ENCODE measurements at places on chromosomes 11 and 22.

- peak; percentile 88 for DNase-seq
These were observed 571.2 kb downstream of the TBC1D22A start for GRCh38 chr22:47333625-47334024.

DNA sequence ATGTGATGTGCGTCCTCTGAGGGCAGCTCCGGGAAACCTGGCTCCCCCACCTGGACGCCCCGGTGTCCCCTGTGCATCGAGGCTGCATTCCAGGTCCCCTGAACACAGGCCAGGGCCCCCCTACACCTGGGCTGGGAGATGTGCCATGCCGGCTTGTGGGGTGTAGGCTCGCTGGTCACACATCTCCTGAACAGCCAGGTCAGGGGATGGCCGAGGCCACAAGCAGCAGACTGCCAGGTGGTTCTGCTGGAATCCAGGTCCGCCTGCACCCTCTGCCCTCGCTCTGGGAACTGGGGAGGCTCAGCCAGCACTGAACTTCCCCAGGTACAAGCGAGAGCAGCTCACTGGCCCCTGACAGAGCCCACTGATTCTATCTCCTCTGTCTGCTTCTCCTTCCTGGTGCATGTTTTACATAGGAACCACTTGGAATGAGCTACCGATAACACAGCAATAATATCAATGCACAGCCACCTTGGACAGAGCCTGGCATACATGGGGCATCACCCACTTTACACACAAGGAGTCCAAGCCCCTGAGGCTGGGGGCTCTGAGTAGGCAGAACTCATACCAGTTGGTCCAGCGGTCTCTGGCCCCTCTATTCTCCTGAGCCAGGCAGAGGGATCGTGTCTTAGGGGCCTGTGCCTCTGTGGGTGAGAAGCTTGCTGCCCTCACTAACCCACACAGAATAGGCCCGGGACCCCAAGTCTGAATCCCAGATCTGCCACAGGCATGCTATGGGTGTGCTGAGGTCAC lies 46.8 kb downstream of the TBX1 start:
- DNase-seq = no peak

GRCh38 chr11:57214098-57214417 lies 23.0 kb downstream of the APLNR start:
- peak; percentile 14 for DNase-seq

DNA sequence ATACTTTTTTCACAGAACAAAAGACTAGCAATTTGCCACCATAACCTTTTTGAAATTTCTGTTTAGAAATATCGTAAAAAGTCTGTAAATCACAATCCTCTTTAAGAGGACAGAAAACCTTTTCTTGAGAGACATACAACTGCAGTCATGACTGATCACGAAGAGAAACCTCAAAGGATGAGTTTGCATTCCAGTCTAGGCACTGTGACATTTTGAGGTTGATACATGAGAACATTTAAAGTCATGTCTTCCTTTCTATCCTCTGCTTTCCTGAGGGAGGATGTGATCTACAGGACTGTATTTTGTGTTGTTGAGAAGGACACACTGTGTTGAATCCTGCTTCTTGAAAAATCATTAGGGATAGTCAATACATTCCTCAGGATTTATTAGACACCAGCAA lies 476.7 kb upstream of the CCDC179 start:
- DNase-seq = no peak

DNA sequence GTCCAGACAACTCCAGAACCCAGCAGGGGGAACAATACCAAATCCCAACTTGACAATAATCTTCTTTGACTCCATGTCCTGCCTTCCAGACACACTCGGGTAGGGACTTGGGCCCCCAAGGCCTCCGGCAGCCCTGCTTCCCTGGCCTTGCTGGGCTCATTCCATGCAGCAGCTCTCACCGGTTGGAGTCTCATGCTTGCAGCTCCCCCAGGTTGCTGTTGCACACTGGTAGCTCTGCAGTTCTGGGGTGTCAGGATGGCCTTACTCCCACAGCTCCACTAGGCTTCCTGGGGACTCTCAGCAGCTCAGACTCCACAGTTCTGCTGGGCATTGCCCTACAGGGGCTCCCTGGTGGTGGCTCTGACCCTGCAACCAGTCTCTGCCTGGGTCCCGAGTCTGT lies 42.8 kb downstream of the ST3GAL4 start:
- DNase-seq = no peak

- no peak for DNase-seq
These were observed 15.0 kb downstream of the SLC43A1 start for GRCh38 chr11:57500515-57500914.

- DNase-seq = no peak
These were observed 85.9 kb downstream of the MICAL3 start for GRCh38 chr22:17938484-17938924.

GRCh38 chr11:118436639-118437207 lies 431 bp downstream of the KMT2A start:
- no peak for DNase-seq

- DNase-seq = no peak
These were observed 404.2 kb downstream of the LUZP2 start for GRCh38 chr11:24900960-24901549.

DNA sequence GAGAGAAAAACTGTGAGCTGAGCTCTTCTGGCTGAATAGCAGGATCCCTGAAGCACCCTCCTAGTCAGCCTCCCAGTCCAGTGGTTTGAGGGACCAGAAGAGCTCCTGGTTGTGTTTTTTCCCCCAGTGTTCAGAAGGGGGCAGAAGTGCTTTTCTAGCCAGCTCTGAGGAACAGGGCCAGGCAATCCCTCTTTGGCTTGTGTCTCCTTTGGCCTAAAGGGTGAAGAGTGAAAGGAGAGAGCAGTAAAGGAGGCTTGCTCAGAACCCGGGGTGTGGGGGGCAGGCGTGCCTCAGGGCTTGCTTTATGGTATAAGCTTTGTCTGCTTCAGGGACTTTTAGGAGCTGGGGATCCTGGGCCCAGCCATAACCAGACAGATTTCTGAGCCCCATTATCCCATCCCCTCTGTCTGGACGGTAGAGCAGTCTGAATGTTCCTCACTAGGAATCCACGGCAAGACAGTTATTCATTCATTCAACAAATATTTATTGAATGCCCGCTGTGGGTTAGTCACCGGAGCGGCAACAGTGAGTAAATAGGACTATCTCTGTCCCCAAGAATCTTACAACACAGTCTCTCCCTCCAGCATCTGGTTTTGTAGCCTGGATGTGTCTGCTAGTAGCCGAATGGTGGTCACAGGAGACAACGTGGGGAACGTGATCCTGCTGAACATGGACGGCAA lies 14.5 kb downstream of the ACP2 start:
- peak; percentile 60 for DNase-seq

GRCh38 chr22:28017558-28017820 lies 98.4 kb upstream of the PITPNB start:
- DNase-seq = no peak

- no peak for DNase-seq
These were observed 27.2 kb downstream of the MORC2 start for GRCh38 chr22:30941363-30941740.

DNA sequence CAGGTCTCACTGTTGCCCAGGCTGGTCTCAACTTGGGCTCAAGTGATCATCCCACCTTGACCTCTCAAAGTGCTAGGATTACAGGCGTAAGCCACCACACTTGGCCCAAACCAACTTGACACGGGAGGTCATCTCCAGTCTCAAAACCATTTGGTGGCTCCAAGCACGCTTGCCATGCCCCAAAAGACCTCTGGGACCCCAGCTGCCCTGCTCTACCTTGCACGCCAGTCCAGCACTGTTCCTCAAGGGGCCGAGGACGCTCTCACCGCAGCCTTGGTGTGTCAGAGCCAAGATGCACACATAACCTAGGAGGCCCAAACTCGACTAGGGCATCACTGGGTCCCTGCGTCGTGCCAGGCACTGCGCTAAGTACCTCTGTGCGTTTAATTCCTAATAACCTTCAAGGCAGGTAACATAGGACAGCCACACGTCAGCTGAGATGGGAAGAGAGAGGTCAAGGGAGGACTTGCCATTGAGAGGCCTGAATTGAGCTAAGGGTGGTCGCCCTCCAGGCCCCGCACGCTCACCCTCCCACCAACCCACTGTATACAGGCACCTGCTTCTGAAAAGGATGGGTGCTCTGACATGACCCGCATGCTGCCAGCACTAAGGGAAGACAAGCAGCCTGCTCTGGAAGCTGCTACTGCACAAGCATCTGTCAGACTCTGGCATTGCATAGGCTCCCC lies 4.6 kb upstream of the GAS2L1 start:
- DNase-seq = no peak

DNA sequence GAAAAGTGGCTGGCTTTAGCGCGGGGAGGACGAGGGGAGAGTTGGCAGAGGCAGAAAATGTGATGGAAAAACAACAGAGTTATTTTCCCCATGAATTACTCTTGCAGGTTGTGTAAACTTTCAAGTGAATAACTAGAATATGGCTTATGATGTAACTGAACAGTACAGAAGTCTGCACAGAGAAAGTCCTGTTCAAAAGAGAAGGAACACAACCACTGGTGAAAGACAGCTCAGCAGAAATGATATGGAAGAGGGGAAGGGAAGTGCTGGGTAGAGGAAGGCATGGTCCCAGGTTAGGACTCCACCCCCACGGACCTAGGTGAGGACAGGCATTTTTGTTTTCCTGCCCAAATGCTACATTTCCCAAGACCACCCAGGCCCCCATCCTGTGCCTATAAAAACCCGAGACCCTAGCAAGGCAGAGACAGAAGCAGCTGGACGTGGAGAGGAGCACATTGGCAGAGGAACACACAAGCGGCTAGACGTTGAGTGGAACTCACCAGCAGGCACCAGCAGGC lies 77.7 kb downstream of the MAML2 start:
- no peak for DNase-seq

All from SW480 (cell line).